ENCODE measurements at places on chromosomes 7 and 10. TPM values are rescaled to one million over a fixed set of nuclear protein-coding genes. Genes with fewer than 3 reads are reported as not detected.

GRCh38 chr7:90879924-90880323, 283.8 kb downstream of the CDK14 start:
- H3K27me3 ChIP-seq, result no peaks in the 10 kb centered on the region
- DNase-seq, result no peak
- no peaks in the 10 kb centered on the region for H3K4me1 ChIP-seq
- H3K36me3 ChIP-seq, result no peaks in the 10 kb centered on the region

DNA sequence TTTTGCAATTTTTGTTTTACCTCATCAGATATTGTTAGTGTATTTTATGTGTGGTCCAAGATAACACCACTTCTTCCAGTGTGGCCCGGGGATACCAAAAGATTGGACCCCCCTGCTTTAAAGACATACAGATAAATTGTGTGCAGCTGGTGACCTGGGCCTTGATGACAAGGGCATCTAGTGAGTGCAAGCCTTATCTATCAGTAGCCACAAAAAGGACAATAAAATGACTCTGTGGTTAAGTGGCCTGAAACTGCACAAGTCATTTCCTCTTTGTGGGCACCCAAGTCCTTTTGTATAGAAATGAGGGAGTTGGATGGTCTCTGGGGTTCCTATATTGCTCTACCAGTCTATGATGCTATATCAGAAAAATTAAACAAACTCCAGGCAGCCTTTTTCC, 98.1 kb downstream of the PARD3 start:
- no peaks in the 10 kb centered on the region for H3K27me3 ChIP-seq
- no peaks in the 10 kb centered on the region for H3K4me1 ChIP-seq
- no peak overlapping the region for H3K27ac ChIP-seq
- H3K4me3 ChIP-seq, result no peak overlapping the region

The ADO gene
- 28.9 TPM for total RNA-seq

- DNase-seq, result no peak
- H3K4me1 ChIP-seq, result peaks cover 84% of the 10 kb centered on the region
- no peaks in the 10 kb centered on the region for H3K27me3 ChIP-seq
- no peak overlapping the region for H3K4me3 ChIP-seq
- peak overlapping the region; percentile 32 for H3K27ac ChIP-seq
Observed at GRCh38 chr10:22699976-22700375, 14.4 kb downstream of the PIP4K2A start.

DNA sequence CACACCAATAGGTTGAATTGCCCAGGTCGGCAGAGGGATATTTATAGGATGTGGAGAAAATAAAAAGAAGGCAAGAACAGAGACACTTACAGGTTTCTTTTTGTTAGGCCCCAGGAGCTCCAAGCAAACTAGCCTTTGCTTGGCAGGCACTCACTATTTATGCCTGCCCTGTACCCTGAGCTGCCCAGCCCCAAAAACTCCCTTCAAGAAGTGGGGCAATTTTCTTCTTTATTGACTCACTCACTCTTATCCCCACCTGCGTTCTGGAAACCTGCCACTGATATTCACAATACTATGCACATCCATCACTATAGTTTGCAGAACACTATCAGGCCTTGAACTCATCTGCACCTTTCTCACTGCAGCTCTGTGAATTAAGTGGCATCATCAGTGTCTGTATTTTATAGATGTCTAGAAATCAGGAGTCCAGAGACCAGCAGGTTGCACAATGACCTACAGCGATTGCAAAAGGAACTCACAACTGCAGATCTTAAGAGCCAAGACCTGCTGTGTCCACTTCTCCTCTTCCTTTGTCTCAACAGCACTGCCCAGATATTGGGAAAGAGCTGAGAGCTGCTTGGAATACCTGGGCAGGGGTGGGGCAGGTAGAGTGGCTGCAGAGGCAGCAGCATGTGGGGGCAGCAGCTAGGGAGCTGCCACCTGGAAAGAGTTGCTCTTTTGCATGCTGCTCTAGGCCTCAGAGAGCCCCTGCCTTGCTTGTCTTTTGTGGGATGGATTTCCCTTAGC, at the start of gene SFTPD:
SFTPD (minus strand) TSS at position 130 of the 747 bp plus-strand sequence. CDS start 2,446 bp downstream, outside the sequence.
- peaks cover 2% of the 10 kb centered on the region for H3K36me3 ChIP-seq
- no peak within 1 kb of the TSS for H3K27ac ChIP-seq
- no peak for DNase-seq
- no peaks in the 10 kb centered on the region for H3K4me1 ChIP-seq
- H3K4me3 ChIP-seq, result no peak within 1 kb of the TSS

GRCh38 chr7:122316467-122317388, 12.2 kb upstream of the FEZF1 start:
- no peaks in the 10 kb centered on the region for H3K4me1 ChIP-seq
- no peaks in the 10 kb centered on the region for H3K36me3 ChIP-seq
- H3K27ac ChIP-seq, result no peak overlapping the region
- DNase-seq, result no peak
- peaks cover 55% of the 10 kb centered on the region for H3K27me3 ChIP-seq

DNA sequence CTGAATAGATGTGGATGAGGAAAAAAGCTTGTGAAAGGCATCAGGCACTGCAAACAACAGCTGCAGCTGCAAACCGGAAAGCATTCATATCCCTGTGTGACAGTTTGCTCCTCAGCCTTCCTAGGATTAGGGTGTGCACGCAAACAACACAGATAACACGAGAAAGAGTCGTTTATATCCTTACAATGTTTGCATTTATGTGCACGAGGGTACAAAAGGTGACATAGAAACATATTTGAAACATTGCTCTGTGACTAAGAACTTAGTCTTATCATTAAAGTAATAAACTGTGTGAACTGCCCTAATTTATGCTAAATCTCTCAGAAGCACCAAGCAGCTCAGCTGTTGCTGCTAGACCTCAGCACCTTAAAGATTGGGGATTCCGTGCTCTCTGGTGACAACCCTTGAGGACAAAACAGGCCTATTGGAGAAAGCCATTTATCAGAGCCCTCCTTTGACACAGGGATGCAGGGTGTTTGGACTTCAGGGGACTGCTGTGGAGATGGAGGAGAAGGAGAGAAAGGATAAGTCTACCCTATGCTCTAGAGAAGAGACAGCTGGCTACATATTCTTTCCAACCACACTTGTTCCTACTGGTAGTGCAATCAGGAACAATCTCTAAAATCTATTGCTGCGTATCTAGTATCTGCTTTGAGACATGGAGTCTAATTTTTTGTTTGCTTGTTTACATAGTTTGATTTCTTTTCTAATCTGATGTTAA, 176.2 kb downstream of the GNAT3 start:
- no peaks in the 10 kb centered on the region for H3K27me3 ChIP-seq
- H3K36me3 ChIP-seq, result no peaks in the 10 kb centered on the region
- H3K27ac ChIP-seq, result no peak overlapping the region
- no peak overlapping the region for H3K4me3 ChIP-seq
- H3K4me1 ChIP-seq, result no peaks in the 10 kb centered on the region

DNA sequence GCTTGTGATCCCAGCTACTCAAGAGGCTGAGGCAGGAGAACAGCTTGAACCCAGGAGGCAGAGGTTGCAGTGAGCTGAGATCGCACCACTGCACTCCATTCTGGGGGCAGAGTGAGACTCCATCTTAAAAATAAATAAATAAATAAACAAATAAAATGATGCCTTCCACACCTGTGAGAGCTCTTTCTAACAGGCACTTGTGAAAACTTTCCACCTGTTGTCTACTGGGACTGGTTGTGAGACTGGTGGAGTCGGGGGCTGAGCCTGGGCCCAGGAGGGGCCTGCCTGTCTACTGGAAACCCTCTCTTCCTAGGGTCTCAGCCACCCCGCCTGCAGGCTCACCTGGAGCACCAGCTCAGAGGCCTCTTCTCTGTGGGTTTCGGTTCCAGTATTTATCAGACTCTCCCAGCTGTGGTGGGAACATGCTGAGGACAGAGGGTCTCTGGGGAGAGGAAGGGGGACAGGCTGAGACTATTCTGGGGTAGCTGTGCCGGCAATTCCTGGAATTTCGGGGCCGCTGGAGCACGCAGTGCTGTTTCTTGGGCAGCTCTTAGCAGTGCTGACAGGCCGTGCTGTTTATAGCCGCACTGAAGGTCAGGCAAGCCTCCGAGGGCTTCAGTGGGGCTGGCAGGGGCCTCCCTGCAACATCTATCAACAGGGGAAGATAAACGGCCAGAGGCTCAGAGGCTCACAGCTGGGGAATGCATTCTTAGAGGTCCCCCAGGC, 3.8 kb downstream of the LDB3 start:
- no peak overlapping the region for H3K4me3 ChIP-seq
- no peaks in the 10 kb centered on the region for H3K4me1 ChIP-seq
- no peaks in the 10 kb centered on the region for H3K27me3 ChIP-seq
- no peaks in the 10 kb centered on the region for H3K36me3 ChIP-seq
- no peak for DNase-seq

DNA sequence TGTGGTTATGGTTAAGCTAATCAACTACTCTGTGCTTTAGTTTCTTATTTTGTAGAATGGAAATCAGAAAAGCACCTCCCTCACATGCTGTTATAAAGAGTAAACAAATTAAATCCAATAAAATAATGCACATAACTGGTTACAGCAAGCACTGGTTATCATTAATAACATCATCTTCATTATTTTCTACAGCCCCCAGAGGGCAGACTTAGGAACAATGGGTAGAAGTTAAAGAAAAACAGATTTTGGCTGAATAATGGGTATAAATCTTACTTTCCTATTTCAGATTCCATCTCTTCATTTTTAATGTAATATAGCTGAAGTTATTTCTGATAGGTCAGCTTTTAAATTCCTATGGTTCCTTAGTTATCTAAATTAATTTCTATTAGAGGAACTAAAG, 126.5 kb downstream of the DOCK4 start:
- H3K27me3 ChIP-seq, result peaks cover 19% of the 10 kb centered on the region
- H3K4me1 ChIP-seq, result peaks cover 10% of the 10 kb centered on the region
- no peak overlapping the region for H3K4me3 ChIP-seq
- no peak for DNase-seq

The UPK3BL1 gene
- total RNA-seq, result 27.8 TPM

The NACAD gene
- total RNA-seq, result 0.31 TPM

GRCh38 chr10:75401569-75402485, at the start of gene ZNF503:
Gene ZNF503, minus strand, starts transcription at chr10:75401764. Its CDS starts 345 bp downstream, at chr10:75401419.
- H3K36me3 ChIP-seq, result no peaks in the 10 kb centered on the region
- peaks cover 25% of the 10 kb centered on the region for H3K4me1 ChIP-seq
- no peak within 1 kb of the TSS for H3K27ac ChIP-seq
- H3K27me3 ChIP-seq, result peaks cover 60% of the 10 kb centered on the region
- peak; percentile 72 for DNase-seq

- no peak overlapping the region for H3K27ac ChIP-seq
- no peak overlapping the region for H3K4me3 ChIP-seq
- DNase-seq, result no peak
- H3K27me3 ChIP-seq, result no peaks in the 10 kb centered on the region
Observed at GRCh38 chr7:52271703-52272102, 763.7 kb upstream of the POM121L12 start.

DNA sequence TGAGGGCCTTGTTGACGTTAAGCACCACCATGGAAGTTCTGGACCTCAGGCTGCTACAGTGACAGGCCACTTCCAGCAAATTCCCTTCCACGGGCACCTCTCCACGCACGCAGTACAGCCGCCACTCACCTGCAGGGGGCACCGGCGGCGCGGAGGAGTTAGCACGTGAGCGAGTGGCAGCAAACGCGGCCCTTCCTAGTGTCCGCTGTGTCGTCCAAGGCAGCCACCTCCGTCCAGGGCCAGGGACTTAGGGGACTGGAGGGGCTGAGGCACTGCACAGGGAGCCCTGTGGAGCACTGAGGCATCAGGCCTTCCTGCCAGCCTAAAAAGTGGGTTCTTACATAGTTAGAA, 164.4 kb downstream of the SVIL start:
- H3K4me1 ChIP-seq, result peaks cover 16% of the 10 kb centered on the region
- H3K36me3 ChIP-seq, result peaks cover 22% of the 10 kb centered on the region

GRCh38 chr7:43537765-43538403, 45.0 kb upstream of the STK17A start:
- no peak overlapping the region for H3K4me3 ChIP-seq
- H3K27me3 ChIP-seq, result peaks cover 5% of the 10 kb centered on the region
- no peak overlapping the region for H3K27ac ChIP-seq
- H3K4me1 ChIP-seq, result no peaks in the 10 kb centered on the region
- DNase-seq, result no peak

- no peak overlapping the region for H3K4me3 ChIP-seq
- H3K36me3 ChIP-seq, result no peaks in the 10 kb centered on the region
- no peaks in the 10 kb centered on the region for H3K27me3 ChIP-seq
Observed at GRCh38 chr7:11810043-11810625, 21.9 kb downstream of the THSD7A start.

The TUBB8 gene
- not detected for total RNA-seq

The WIPF3 gene
- total RNA-seq, result not detected

The PHKG1 gene
- total RNA-seq, result 2.9 TPM

DNA sequence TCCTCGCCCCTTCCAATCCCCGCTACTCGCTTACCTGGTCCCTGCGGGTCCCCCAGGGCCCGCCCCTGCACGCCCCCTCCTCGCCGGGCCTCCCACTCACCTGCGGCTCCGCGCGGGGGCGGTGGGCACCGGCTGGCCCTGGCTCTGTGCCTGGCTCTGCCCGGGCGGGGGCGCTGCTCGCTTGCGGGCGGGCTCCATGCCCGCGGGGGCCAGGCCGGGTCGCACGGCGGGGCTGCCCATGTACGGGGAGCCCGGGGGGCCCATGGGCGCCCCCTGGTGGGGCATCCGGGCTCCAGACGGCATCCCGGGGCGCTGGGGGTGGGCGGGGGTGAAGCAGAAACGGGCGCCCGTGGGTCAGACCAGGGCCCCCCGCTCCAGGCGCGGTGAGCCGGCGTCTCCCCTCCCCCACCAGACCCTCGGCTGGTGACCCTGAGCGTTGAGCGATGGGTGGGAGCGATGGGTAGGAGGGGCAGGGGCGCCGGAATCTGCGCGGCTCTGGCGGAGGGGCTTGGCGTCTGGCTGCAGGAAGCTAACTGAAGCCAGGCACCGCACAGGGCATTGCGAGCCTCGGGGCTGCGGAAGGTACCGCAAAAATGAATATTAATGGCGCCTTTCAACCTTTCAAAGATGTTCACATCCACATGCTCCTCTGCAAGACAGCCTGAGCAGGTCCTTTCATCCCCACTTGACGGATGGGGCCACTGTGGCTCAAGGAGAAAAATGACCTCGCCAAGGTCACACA, 3.0 kb downstream of the SMARCD3 start:
- peaks cover 29% of the 10 kb centered on the region for H3K27me3 ChIP-seq
- no peaks in the 10 kb centered on the region for H3K36me3 ChIP-seq

GRCh38 chr7:16062269-16062668, 359.1 kb downstream of the CRPPA start:
- no peak overlapping the region for H3K27ac ChIP-seq
- no peak for DNase-seq
- no peak overlapping the region for H3K4me3 ChIP-seq
- H3K36me3 ChIP-seq, result no peaks in the 10 kb centered on the region
- peaks cover 4% of the 10 kb centered on the region for H3K27me3 ChIP-seq

GRCh38 chr10:52774600-52775106, 2.1 kb upstream of the MBL2 start:
- no peaks in the 10 kb centered on the region for H3K4me1 ChIP-seq
- H3K27me3 ChIP-seq, result no peaks in the 10 kb centered on the region
- H3K4me3 ChIP-seq, result no peak overlapping the region
- DNase-seq, result no peak
- H3K27ac ChIP-seq, result no peak overlapping the region
